ENCODE measurements at places on chromosomes 11 and 22.
A peak's percentile ranks its signal among the peaks of the same experiment; 100 is the strongest.

DNA sequence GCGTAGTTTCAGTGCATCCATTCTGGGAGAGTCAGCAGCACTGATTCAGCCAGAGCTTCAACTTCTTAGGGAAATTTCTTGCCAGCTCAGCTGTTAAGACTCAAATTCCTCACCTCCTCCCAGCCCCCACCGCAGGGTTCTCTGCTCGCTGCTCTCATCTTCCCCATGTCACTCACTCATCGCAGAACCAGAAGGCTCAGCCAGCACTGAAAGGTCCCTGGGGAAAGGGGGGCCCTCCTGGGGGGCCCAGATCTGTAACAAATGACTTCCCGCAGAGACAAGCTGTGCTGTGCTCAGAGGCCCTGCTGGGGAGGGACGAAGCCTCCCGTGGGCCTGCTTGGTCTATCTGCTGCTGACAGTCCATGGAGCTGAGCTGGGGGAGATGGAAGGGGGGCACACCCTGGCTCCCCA is 220.6 kb downstream of the NTM start:
- no peak for DNase-seq

- DNase-seq: no peak
Measured at GRCh38 chr11:62012832-62013461, 45.5 kb upstream of the FTH1 start.

DNA sequence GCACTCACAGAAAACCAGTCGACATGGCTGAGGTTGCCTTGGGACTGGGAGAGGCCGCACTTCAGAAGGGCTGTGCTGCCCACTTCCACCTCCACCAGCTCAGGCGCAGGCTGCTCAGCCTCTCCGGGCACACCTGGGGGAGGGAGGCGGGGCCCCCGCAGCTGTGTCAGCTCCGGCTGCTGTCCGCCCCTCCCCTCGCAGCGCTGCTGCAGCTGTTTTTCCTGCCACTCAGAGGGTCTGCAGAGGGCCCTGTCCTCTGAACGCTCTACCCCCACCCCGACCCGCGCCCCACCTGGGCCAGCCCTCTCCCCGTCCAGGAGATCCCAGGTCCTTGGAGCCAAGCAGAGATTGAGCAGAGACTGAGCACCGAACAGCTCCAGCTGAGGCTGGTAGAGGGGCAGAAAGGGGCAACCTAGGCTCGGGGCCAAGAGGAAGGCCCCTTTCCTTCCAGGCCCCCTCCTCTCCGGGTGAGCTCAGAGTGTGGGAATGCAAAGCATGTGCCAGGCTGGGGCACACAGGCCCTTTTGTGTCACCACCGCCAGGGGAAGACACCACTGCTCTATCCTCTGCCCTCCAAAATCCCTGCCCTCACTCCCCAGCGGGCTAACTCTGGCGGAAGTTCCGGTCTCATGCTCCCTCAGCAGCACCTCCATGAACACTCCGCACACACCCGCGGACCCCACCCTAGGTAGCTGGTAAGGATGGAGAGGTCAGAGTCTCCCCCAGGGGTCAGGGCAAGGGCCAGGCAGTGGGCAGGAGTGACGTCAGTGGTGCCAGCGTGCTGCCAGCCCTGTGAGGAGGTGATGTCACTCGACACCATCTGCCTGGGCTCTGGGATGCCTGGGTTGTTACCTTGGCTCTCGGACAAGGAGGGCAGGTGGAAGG is 1.6 kb downstream of the MCAM start:
- DNase-seq: peak; percentile 56

- DNase-seq: no peak
Measured at GRCh38 chr11:64008914-64009633, 22.8 kb downstream of the OTUB1 start.

DNA sequence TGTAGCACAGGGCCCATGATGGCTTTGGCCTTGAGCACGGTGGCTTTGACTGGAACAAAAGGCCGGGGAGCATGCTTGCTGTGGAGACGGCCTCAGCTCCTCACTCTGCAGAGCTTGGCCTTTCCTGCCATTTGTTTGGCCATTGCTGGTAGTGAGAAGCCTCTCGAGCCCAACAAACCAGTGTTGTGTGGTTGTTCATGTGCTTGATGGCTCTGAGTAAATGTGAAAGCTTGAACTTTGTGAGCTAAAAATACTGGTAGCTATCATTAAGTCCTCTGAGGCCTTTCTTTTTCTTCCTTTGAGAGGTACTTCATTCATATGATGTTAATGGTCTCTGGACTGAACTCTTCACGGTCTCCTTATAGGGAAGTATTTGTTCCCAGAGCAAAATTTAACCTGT is 39.6 kb downstream of the NAT10 start:
- no peak for DNase-seq

DNA sequence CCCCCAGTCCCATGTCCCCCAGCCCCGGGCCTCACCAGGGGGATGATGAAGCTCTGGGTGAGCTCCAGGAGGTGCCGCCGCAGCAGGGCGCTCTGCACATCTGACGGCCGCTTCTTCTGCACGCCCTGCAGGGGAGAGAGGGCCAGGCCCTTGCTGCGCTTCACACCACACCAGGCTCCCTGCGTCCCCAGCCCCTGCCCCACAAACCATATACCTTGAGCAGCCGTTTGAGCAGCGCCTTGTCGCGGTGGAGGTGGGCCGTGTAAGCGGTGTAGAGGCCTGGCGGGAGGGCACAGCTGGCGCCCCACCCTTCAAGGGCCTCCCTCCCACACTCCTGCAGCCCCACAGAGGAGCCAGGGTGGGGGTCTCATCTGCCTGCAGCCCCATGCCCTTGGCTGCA is 6.2 kb upstream of the PLXNB2 start:
- no peak for DNase-seq

DNA sequence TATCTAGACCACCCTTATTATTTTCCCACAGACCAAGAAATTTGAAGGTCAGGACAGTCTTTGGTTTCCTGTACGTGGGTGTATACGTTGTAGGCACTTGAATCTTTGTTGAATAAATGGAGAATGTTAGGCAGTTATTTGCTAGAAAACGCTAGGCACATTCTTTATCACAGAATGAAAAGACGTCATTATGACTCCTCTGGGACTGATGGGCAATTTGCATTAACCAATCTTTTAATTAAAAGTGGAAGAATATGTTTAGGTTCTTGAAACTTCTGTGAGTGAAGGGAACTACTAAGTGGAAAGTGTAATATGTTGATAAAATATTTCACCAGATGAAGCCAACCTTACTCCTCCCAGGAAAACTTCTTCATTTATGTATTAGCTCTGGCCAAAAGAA is 5.7 kb downstream of the CAT start:
- no peak for DNase-seq

DNA sequence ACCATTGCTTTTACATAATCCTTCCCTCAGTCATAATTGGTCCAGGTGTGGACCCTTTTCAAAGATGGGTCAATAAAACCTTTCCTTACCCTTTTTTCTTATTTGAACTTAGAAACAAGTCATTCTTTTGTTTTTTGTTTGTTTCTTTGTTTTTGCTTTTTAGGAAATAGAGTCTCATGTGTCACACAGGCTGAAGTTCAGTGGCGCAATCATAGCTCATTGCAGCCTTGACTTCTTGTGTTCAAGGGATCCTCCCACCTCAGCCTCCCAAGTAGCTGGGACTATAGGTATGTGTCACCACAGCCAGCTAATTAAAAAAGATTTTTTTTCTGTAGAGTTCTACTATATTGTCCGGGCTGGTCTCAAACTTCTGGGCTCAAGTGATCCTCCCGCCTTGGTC is 9.4 kb upstream of the PHOX2A start:
- no peak for DNase-seq

DNA sequence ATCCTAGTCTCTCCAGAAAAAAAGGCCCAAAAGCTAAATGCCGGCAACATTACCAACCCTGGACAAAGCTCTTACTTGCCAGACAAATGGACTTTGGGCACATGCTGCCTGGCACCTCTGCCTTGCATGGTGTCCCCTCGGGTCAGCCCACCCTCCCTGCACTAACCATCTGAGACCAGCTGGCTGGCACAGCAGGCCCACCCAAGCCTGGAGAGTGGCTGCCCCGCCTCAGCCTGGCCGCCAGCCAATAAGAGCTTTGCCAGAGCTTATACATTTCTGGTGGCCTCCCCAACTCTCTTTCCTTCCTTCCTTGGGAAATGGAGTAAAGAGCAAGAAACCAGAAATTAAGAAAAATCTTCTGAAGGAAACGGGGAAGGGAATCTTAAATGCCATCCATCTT is 24.5 kb downstream of the MCHR1 start:
- DNase-seq: no peak

GRCh38 chr22:23984430-23984829 is 4.5 kb downstream of the GSTT2 start:
- no peak for DNase-seq

GRCh38 chr11:43418197-43418596 is 59.5 kb downstream of the TTC17 start:
- DNase-seq: no peak

DNA sequence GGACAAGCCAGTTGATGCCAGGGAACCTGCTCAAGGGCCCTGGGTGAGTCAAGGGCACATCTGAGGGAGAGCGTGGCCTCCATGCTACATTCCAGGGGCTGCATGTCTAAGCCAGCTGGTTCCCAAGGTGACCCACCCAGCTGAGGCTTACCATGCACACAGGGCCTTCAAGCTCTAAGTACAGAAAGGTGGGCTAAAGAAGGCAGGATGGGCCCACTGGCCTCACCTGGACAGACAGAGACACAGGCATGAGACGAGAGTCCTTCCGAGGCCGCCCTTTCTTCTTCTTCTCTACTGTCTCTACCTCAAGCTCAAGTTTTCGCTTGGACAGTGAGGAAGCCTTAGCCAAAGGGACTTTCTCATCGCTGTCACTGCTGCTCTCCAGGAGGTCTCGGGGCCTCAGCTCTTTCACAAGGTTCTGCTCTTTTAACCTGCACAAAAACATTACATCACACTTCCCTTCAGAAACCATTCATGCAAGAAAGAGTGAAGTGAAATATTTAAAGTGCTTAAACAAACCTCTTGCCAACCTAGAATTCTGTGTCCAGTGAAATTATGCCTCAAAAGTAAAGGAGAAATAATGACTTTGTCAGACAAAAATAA is 69.9 kb downstream of the HIRA start:
- DNase-seq: no peak

DNA sequence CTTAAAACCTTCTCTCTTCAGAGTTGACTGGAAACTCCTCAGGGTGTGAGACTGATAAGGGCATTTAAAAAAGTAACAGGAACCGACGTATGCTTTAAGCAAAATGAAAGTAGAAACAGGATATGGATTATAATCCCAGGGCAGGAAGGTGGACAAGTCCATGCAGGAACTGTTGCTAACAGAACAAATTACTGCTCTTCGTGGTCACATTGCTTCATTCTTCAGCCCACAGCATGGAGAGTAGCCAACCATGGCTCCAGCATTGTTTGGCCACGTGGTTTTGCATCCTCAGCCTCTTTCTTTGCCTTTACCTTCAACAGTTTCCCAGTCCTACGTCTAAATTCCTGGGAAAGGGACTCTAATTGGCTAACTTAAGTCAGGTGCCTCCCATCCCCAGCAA is 563.1 kb upstream of the ISX start:
- no peak for DNase-seq

GRCh38 chr11:84857746-84858145 is 769.4 kb downstream of the DLG2 start:
- DNase-seq: no peak

DNA sequence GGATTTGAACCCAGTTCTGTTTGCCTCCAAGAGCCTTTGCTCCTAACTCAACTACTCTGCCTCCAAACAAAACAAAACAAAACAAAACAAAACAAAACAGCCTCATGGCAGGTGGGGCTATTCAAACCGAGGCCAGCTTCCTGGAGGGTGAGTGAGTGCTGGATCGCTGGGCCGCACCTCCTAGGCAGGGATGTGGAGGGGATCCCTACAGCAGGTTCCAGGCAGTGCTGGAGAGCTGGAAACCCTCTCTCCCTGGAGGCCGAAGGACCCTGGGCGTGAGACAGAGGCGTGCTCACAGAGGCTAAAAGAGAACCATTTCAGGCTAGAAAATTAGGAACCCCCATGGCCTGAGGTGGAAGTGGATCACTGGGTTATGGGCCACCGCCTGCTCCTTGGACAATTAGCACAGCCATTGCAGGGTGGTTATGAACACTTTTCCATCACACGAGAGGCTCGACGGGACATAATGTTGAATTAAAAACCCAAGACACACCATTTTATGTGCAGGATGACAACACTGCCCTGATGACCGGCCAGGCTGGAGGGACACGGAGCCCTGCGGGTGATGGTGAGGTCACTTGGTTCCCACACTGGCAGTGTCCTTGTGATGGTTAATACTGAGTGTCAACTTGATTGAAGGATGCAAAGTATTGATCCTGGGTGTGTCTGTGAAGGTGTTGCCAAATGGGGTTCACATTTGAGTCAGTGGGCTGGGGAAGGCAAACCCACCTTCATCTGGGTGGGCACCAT is 35.2 kb downstream of the SHISAL1 start:
- DNase-seq: no peak

DNA sequence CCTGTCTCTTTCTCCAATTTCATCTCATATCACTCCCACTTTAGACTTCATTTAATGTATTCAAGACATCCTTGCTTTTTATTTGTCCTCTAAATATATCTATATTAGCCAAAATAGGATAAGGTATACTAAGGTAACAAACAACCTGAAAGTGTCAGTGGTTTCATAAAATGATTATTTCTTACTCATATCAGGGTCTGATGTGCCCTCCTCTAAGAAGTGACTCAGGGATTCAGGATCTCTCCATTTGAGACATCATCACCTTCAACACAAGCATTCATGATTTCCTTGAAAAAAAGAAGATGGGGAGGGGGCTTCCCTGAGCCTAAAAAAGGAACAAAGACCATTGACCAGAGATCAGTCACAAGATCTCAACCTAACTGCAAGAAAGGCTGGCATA is 131.4 kb upstream of the POU2AF2 start:
- DNase-seq: no peak

GRCh38 chr22:27682437-27682836 is 119.1 kb downstream of the MN1 start:
- no peak for DNase-seq

- no peak for DNase-seq
Measured at GRCh38 chr22:32701034-32701433, 100.5 kb upstream of the TIMP3 start.

- no peak for DNase-seq
Measured at GRCh38 chr11:105371311-105371710, 231.7 kb upstream of the CARD18 start.

- no peak for DNase-seq
Measured at GRCh38 chr11:78380615-78381051, 37.0 kb downstream of the GAB2 start.

DNA sequence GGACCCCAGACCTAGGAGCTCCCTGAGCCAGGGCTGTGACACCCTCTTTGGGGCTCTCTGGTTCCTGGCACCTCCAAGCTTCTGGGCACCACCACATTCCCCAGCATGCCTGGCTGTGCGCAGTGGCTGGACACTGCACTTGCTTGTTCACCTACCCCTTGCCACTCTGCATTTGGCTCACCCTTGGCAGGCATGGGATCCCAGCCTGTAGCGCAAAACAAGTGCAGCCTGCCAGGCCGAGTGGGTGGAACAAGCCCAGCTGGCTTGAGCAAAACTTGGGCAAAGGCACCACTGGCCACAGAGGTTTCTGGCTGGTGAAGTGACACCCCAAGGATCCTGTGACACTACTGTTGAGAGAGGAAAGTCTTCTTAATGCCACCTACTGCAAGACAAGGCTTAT is 57.3 kb downstream of the CCDC34 start:
- no peak for DNase-seq

GRCh38 chr11:123382555-123383074 is 47.5 kb upstream of the GRAMD1B start:
- no peak for DNase-seq

- no peak for DNase-seq
Measured at GRCh38 chr22:47596176-47596690, 833.8 kb downstream of the TBC1D22A start.
